ENCODE measurements at places on chromosomes 1 and 21. TPM values are rescaled to one million over a fixed set of nuclear protein-coding genes. Genes with fewer than 3 reads are reported as not detected.

- H3K4me1 ChIP-seq = peaks cover 43% of the 10 kb centered on the region
- peak overlapping the region; percentile 60 for H3K4me3 ChIP-seq
- peaks cover 32% of the 10 kb centered on the region for H3K27me3 ChIP-seq
- no peak for DNase-seq
- no peaks in the 10 kb centered on the region for H3K36me3 ChIP-seq
- no peak overlapping the region for H3K27ac ChIP-seq
These were observed 407 bp downstream of the WNT4 start for GRCh38 chr1:22142315-22143064.

GRCh38 chr1:112776688-112777087 lies 61.6 kb upstream of the PPM1J start:
- H3K4me1 ChIP-seq = no peaks in the 10 kb centered on the region
- no peak overlapping the region for H3K27ac ChIP-seq
- no peaks in the 10 kb centered on the region for H3K27me3 ChIP-seq
- no peak overlapping the region for H3K4me3 ChIP-seq

The ECM1 gene
- 63.8 TPM for polyA plus RNA-seq

DNA sequence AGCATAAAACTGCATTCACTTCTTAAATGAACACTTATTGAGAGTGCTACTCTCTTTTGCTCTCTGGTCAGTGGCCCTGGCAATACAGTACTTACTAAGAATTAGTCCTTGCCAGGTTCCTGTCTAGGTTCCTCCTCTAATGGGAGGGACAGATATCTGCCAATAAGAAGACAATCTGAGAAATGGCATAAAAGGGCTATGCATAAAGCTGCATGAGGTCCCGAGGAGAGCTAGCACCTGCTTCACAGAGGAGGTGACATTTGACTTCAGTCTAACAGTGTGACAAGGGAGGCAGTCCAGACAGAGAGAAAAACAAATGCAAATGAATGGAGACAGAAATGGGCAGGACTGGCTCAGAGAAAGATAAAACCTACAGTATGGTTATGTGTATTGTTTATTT lies 357.1 kb upstream of the SGIP1 start:
- no peaks in the 10 kb centered on the region for H3K4me1 ChIP-seq
- no peak overlapping the region for H3K4me3 ChIP-seq
- no peaks in the 10 kb centered on the region for H3K27me3 ChIP-seq
- DNase-seq = no peak
- H3K27ac ChIP-seq = no peak overlapping the region

The DTL gene
- polyA plus RNA-seq = 17.4 TPM

GRCh38 chr1:89360716-89361115 lies 3.1 kb upstream of the GBP6 start:
- peaks cover 17% of the 10 kb centered on the region for H3K4me1 ChIP-seq
- no peaks in the 10 kb centered on the region for H3K27me3 ChIP-seq
- no peak overlapping the region for H3K27ac ChIP-seq
- DNase-seq = no peak

GRCh38 chr1:12159816-12160215 lies 7.0 kb upstream of the TNFRSF1B start:
- peaks cover 17% of the 10 kb centered on the region for H3K4me1 ChIP-seq
- no peaks in the 10 kb centered on the region for H3K27me3 ChIP-seq
- no peak for DNase-seq

- no peaks in the 10 kb centered on the region for H3K27me3 ChIP-seq
- no peak for DNase-seq
- H3K4me1 ChIP-seq = no peaks in the 10 kb centered on the region
- no peak overlapping the region for H3K27ac ChIP-seq
- H3K4me3 ChIP-seq = no peak overlapping the region
These were observed 296.2 kb downstream of the LMX1A start for GRCh38 chr1:165060285-165060793.

The HFM1 gene
- polyA plus RNA-seq = not detected

DNA sequence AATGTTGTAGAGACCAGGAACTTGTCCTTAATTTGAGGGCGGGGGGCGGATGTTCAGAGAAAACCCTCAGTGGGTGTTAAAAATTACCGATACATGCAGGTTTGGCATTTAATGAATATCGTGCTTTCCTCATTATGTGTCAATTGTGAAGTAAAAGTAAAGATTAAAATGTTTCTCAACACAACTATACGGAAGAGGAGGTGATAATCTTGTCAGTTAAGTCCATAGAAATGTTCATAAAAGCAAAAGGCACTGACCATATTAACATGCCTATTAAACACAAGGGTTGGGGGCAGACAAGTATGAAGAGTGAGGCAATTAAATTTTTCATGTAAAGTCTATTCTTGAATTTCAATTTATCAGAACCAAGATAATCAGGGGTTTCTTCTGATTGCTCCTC lies 1.3 kb downstream of the BRINP3 start:
- peaks cover 42% of the 10 kb centered on the region for H3K27me3 ChIP-seq
- DNase-seq = no peak
- H3K36me3 ChIP-seq = no peaks in the 10 kb centered on the region

GRCh38 chr1:191620883-191621282 lies 537.4 kb upstream of the RGS18 start:
- H3K27ac ChIP-seq = no peak overlapping the region
- no peak overlapping the region for H3K4me3 ChIP-seq
- no peaks in the 10 kb centered on the region for H3K4me1 ChIP-seq
- DNase-seq = no peak
- no peaks in the 10 kb centered on the region for H3K36me3 ChIP-seq

- H3K36me3 ChIP-seq = no peaks in the 10 kb centered on the region
- no peak overlapping the region for H3K27ac ChIP-seq
- no peak overlapping the region for H3K4me3 ChIP-seq
- peak; percentile 9 for DNase-seq
These were observed 612.9 kb downstream of the PTPRU start for GRCh38 chr1:29849038-29849750.

- peak overlapping the region; percentile 62 for H3K27ac ChIP-seq
- no peaks in the 10 kb centered on the region for H3K36me3 ChIP-seq
- H3K27me3 ChIP-seq = no peaks in the 10 kb centered on the region
- H3K4me1 ChIP-seq = peaks cover 48% of the 10 kb centered on the region
These were observed 2.4 kb downstream of the ID3 start for GRCh38 chr1:23556635-23557470.

The LCE2B gene
- polyA plus RNA-seq = 0.83 TPM

DNA sequence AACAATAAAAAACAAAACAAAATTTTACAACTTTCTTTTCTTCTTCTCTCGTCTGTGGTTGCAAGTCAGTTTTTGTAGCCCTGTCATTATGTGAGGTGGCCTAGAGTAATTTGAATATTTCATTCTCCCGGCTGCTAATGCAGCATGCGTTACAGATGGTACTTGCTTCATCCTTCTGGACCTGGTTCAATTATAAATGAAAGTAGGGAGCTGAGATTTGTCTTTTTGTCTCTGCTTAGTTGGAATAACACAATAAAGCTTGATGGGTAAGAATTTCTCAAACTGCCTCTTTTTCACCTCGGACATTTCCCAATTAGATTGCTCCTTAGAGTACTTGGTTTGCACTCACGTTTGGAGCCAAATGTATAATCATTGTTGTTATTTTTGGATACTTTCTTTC lies 201.6 kb downstream of the PBX1 start:
- H3K27me3 ChIP-seq = no peaks in the 10 kb centered on the region
- H3K4me3 ChIP-seq = no peak overlapping the region
- no peak overlapping the region for H3K27ac ChIP-seq

The S100A16 gene
- polyA plus RNA-seq = 2,299 TPM

DNA sequence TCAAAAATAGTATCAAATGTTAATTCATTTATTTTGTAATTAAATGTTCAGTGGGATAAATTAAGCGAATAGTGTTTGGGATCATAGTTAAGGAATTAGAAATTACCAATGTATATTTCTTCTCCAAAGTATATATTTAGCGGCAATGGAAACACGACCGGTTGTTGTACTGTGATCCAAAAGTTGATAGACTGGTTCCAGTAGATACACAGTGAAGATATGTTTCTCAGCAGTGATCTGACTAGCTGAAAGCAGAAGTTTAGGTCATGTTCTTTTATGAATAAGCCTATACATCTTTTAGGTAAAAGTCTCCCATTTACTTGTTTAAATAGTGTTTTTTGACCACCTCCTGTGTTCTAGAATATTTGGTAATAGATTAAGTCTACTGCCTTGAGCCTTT lies 8.8 kb downstream of the USP16 start:
- no peak for DNase-seq
- peaks cover 21% of the 10 kb centered on the region for H3K36me3 ChIP-seq
- H3K27ac ChIP-seq = no peak overlapping the region
- no peaks in the 10 kb centered on the region for H3K27me3 ChIP-seq

The TBX15 gene
- polyA plus RNA-seq = not detected

- H3K4me1 ChIP-seq = peaks cover 5% of the 10 kb centered on the region
- H3K27me3 ChIP-seq = no peaks in the 10 kb centered on the region
- DNase-seq = no peak
- H3K4me3 ChIP-seq = no peak overlapping the region
These were observed 21.1 kb downstream of the SHISAL2A start for GRCh38 chr1:52654063-52654462.

The LRRC39 gene
- polyA plus RNA-seq = 0.88 TPM

The SYPL2 gene
- polyA plus RNA-seq = not detected

The TRIM58 gene
- 0.09 TPM for polyA plus RNA-seq

DNA sequence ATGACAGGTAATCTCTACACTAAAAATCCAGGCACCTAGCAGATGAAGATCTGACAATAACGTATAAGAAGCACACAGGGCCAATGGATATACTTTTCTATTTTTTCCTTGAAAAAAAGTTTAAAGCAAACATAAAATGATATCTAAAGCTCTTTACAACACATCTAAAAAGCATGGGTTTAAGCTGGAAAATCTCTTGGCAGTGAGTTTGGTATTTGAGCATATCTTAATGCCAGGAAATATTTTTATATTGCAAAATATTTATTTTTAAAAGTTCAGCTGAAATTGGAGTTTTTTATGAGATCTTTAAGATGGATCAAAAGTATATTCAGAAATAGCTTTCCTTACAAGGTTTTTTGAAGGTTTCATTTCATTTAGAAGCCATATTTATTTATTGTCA lies 40.5 kb downstream of the SLC5A9 start:
- H3K27ac ChIP-seq = no peak overlapping the region
- no peaks in the 10 kb centered on the region for H3K4me1 ChIP-seq
- no peak overlapping the region for H3K4me3 ChIP-seq
- H3K27me3 ChIP-seq = no peaks in the 10 kb centered on the region

- H3K4me1 ChIP-seq = peaks cover 3% of the 10 kb centered on the region
- no peak overlapping the region for H3K4me3 ChIP-seq
- no peak overlapping the region for H3K27ac ChIP-seq
- peaks cover 11% of the 10 kb centered on the region for H3K27me3 ChIP-seq
These were observed 28.5 kb upstream of the KCNE2 start for GRCh38 chr21:34335316-34335715.
